Upper lobe of left lung (tissue), 6 donors: ENCODE measurements at places on chromosomes 7 and 10.

GRCh38 chr7:135179321-135179925 lies 8.9 kb upstream of the CYREN start:
- no peaks in the 10 kb centered on the region for H3K27me3 ChIP-seq
- H3K27ac ChIP-seq, result no peak overlapping the region
- H3K36me3 ChIP-seq, result peaks cover 35% of the 10 kb centered on the region
- no peak for DNase-seq
- H3K4me1 ChIP-seq, result no peaks in the 10 kb centered on the region
- no peak overlapping the region for H3K4me3 ChIP-seq

GRCh38 chr7:104900525-104901239 lies 113.3 kb upstream of the KMT2E start:
- no peaks in the 10 kb centered on the region for H3K4me1 ChIP-seq
- no peaks in the 10 kb centered on the region for H3K27me3 ChIP-seq
- H3K4me3 ChIP-seq, result no peak overlapping the region
- no peak for DNase-seq
- no peak overlapping the region for H3K27ac ChIP-seq

DNA sequence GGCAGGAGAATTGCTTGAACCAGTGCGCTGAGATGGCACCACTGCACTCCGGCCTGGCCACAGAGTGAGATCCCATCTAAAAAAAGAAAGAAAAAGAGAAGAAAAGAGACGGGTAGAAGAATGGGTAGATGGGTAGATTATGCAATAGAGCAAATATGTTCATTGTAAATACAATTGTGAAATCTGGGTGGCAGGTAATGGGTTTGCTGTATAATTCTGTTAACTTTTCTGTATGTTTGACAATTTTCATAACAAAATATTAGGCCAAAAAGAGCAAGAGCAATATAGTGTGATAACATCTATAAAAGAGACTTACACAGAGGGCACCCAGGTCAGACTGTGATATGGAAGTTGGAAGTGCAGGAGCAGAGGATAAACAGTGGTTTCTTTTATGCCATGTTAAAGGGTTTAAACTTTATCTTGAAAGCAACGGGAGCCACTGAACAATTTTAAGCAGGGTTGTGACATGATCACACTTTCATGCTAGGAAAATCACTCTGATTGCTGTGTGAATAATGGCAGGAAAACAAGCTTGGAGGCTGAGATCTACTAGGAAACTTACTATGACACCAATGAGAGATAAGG lies 6.7 kb upstream of the COL28A1 start:
- H3K36me3 ChIP-seq, result no peaks in the 10 kb centered on the region
- no peak for DNase-seq
- no peak overlapping the region for H3K27ac ChIP-seq
- H3K4me3 ChIP-seq, result no peak overlapping the region

DNA sequence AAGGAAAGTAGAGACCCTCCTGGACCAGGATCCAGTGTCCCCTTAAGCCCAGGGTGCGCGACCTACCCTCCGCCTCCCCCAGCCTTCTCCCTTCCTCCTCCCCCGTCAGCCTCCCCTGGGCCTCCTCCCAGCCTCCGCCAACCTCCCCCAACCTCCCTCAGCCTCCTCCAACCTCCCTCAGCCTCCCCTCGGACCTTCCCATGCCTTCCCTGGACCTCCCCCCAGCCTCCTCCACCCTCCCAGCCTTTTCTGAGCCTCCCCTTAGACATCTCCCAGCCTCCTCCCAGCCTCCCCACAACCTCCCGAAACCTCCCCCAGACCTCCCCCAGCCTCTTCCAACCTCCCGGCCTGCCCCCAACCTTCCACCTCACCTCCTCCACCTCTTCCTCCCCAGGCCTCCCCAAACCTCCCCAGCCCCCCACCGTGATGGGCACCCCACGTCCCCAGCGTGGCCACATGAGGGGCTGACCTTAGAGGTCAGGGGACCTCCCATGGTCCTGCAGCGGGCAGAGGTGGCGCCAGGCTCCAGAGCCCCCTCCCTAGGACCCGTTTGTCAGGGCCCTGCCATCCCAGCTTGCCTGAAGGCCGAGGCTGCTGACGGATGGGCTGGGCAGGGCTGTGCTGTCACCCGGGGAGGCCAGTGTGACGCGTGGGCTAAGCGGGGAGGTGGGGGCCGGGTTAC lies 18.8 kb downstream of the FAM20C start:
- no peak for DNase-seq
- no peaks in the 10 kb centered on the region for H3K27me3 ChIP-seq
- no peak overlapping the region for H3K4me3 ChIP-seq
- H3K36me3 ChIP-seq, result no peaks in the 10 kb centered on the region
- H3K4me1 ChIP-seq, result peaks cover 5% of the 10 kb centered on the region
